ENCODE measurements at places on chromosomes 6 and 20. TPM values are rescaled to one million over a fixed set of nuclear protein-coding genes. Genes with fewer than 3 reads are reported as not detected.

Gene RBPJL
- total RNA-seq: not detected

Gene PLEKHG1
- total RNA-seq: 6.2 TPM

Gene THBD
- 0.34 TPM for total RNA-seq

Gene LY6G6F
- total RNA-seq: not detected

Gene ULBP2
- 2.0 TPM for total RNA-seq

Gene BPI
- total RNA-seq: not detected

Gene RAMACL
- total RNA-seq: 0.69 TPM

Gene PAX1
- not detected for total RNA-seq

Gene HCK
- total RNA-seq: 0.36 TPM

Gene SASH1
- total RNA-seq: 48.2 TPM

Gene HTR1E
- not detected for total RNA-seq

Gene GNMT
- total RNA-seq: not detected

Gene LTB
- not detected for total RNA-seq

Gene C20orf204
- 1.1 TPM for total RNA-seq

Gene GPR6
- total RNA-seq: not detected

Gene SLC22A16
- total RNA-seq: 0.15 TPM

Gene MYBL2
- total RNA-seq: 8.4 TPM

Gene MUC21
- total RNA-seq: not detected

Gene NMBR
- not detected for total RNA-seq

Gene DAAM2
- 92.7 TPM for total RNA-seq

Gene STX11
- total RNA-seq: 6.5 TPM

Gene SOD2
- total RNA-seq: 1,134 TPM

Gene HSP90AB1
- 1,075 TPM for total RNA-seq

Gene MCCD1
- not detected for total RNA-seq

Gene TRIM31
- total RNA-seq: not detected

Gene SESN1
- total RNA-seq: 24.0 TPM

Gene CRNKL1
- 32.3 TPM for total RNA-seq

Gene CPNE5
- under 0.01 TPM for total RNA-seq

Gene NDUFAF5
- 29.0 TPM for total RNA-seq

Gene SULF2
- 31.0 TPM for total RNA-seq

Gene ELOVL4
- 3.7 TPM for total RNA-seq

Gene BPIFB4
- total RNA-seq: not detected

Gene RSPO3
- 0.67 TPM for total RNA-seq

Gene BNIP5
- total RNA-seq: under 0.01 TPM

Gene PRKN
- total RNA-seq: 1.2 TPM

Gene ABCC10
- 25.8 TPM for total RNA-seq

Gene TUBB1
- total RNA-seq: not detected

Gene CCDC170
- 1.5 TPM for total RNA-seq

Gene RHAG
- total RNA-seq: not detected

Gene C6orf15
- not detected for total RNA-seq

Gene SNAP25
- 2.4 TPM for total RNA-seq

Gene ALDH8A1
- total RNA-seq: 0.69 TPM

Gene ARMC2
- 3.4 TPM for total RNA-seq

Gene TXLNB
- 0.33 TPM for total RNA-seq

Gene CAGE1
- 0.15 TPM for total RNA-seq

Gene MMP24
- under 0.01 TPM for total RNA-seq

Gene ZBP1
- total RNA-seq: not detected

Gene METTL24
- not detected for total RNA-seq

Gene HEY2
- 0.34 TPM for total RNA-seq

Gene RNF217
- 10.8 TPM for total RNA-seq
